ENCODE measurements at places on chromosomes 7 and 10.
A peak's percentile ranks its signal among the peaks of the same experiment; 100 is the strongest.

DNA sequence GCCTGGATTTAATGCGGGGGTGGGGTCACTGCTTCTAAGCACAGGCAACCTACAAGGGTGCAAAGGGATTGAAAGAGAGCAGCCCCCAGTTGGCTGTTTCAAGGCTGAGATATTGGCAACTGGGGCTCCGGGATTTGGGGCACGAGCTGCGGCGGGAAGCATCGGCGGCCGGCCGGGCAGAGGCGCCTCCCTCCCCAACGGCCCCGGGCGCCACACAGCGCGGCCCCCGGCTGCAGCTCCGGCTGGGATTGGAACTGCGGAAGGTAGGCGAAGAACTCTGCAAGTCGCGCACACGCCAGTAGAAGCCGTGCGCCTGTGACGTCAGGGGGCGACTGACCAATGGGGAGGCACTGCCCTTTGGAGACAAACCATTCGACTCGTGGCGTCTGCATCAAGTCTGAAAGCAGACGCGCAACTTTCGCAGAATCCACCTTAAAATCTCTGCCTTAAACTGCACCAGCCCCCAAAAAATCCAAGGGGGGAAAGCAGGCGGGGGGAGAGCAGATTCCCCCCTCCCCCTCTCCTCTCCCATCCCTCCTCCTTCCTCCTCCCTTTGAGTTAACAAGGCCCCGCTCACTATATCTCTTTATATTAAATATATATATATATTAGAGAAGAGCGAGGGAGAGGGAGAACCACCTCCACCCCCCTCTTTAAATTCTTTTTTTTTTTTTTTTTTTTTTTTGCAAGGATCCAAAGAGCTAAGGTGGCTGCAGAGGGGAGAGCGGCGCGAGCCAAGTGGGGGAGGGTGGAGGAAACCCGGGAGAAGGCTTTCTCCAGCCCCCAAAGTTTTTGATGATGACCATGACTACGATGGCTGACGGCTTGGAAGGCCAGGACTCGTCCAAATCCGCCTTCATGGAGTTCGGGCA is at the start of gene DLX6:
Gene DLX6, plus strand, starts transcription at position 371 of the 872 bp plus-strand sequence. Its CDS starts 425 bp downstream, at position 796.
- DNase-seq: no peak

GRCh38 chr7:77484785-77485184 is 52.3 kb upstream of the PTPN12 start:
- DNase-seq: no peak

DNA sequence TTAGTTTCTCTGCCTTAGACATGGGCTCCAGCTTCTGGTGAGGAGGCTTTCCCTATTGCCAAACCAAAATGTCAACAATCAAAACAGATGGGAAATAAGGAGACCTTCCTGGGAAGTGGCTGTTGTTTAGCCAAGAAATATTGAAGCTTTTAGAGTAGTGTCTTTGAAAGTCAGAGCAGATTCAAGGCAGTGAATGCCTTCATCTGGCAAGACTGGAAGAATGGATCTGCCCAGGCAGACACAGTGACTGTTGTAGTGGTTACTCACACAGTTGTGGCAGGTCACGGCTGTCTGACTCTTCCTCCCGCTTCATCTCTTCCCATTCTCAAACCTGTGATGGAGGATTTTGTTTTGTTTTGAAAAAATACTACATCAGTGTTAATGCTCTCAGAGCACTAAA is 154.1 kb upstream of the ADO start:
- DNase-seq: no peak

DNA sequence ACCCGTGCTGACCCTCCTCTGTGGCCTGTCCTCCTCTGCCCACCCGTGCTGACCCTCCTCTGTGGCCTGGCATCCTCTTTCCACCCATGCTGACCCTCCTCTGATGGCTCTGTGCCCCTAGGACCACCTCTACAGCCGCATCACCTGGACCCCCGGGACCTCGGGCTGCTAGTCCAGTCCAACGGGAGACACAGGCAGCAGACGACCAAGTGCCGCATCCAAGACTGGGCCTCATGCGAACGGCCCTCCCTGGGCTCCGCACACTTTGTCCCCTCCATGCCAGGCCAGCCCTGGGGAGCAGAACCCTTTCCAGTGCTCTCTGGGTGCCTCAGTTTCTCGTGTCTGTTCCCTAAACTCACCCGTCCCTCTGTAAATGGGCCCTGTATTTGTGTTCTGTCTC is 107.2 kb upstream of the RNF32 start:
- DNase-seq: no peak

DNA sequence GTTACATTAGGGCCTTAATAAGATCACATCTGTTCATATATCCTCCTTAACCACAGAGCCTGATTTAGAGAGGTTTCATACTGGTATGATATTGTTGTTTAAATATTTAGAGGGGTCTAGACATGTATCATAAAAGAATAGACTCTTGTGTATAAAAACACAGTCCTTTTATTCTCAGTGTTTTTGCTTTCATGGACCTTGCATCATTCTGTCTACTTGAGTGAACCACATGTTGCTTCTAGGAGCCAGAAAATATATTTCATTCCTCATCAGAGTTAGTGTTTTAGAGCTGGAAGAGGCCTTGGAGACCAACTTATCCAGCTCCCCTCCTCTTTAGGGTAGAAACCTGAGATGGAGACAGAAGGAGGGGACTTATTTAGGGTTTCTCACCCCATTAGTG is 312.8 kb downstream of the LRMDA start:
- DNase-seq: no peak

GRCh38 chr7:30321882-30322192 is 37.4 kb downstream of the ZNRF2 start:
- DNase-seq: no peak

DNA sequence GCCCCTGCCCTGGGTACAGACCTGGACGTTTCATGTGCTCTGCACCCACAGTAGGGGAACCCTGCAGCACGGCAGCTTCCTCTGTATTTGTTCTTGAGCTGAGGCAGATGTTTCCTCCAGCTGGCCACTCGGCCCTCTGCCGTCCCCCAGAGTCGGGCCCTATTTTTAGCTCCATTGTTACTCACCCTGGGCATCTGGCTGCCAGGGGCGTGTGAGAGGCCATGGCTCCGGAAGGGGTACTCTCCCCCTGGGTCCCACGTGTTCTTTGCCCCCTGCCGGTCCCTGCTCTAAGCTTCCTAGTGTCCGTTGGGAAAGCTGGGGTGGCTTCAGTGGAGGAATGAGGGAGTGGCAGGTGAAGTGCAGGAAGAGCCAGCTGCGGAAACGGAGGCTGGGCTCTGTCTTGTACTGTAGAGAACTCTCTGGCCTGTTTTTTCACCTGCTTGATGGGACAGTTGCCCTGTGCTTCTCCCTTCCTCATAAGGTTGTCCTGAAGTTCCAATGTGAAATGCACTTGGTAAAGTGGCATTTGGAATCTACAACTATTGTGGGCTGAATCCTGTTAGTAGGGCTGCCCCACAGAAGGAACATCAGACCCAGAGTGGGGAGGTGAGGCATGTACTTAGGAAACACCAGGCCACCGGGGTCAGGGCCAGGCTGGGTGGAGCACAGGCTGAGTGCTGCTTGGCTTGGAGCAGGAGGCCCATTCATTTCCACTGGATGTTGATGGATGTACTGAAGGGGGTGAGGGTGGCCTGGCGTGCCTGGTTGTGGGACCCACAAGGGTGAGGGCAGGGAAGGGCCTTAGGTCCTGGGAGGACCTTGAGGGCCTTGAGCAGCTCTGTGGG is 30.6 kb downstream of the PALD1 start:
- peak; percentile 37 for DNase-seq

- DNase-seq: no peak
Measured at GRCh38 chr7:48938539-48939295, 14.4 kb downstream of the CDC14C start.

DNA sequence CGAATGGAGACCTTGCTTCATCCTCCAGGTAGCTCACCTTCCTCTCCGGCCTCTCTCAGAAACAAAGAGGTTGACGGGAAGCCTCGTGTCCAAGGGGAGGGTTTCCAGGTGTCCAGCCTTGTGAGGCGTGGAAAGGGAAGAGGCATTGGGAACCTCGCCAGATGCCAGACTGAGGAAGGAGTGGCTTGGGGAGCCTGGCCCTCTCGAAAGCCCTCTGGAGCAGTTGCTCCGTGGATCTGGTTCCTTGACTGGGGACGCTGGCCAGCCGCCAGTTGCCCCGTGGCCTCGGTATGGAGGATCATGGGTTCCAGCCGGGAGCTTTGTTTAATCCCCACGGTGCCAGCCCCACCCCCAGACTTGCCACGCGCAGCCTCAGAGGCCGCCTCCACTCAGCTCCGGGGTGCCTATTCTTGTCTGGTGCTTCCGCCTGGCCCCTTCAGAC is 30.3 kb upstream of the SUN1 start:
- DNase-seq: no peak

DNA sequence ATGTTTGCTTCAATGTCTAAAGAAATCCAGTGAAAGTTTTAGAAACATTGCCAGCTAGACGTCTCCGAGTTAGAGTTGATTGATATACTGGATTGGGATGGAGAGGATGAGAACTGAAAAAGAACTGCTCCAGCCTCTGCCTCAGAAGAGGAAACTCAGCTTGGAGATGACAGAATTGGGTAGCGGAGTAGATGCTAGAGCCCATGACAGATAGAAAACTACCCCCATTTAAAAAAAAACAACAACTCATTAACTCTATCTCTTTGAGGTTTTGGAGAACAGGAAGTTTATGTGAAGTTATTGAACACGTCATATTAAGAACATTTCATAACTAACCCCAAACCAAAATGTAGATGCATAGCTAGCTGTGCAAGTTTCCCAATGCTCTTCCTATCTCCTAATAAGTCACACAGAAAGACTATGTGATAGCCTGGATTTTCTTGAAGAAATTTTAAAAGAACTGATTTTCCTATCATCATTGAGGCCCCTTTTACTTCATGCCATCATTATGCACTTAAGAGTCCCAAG is 28.3 kb upstream of the AFAP1L2 start:
- DNase-seq: no peak

DNA sequence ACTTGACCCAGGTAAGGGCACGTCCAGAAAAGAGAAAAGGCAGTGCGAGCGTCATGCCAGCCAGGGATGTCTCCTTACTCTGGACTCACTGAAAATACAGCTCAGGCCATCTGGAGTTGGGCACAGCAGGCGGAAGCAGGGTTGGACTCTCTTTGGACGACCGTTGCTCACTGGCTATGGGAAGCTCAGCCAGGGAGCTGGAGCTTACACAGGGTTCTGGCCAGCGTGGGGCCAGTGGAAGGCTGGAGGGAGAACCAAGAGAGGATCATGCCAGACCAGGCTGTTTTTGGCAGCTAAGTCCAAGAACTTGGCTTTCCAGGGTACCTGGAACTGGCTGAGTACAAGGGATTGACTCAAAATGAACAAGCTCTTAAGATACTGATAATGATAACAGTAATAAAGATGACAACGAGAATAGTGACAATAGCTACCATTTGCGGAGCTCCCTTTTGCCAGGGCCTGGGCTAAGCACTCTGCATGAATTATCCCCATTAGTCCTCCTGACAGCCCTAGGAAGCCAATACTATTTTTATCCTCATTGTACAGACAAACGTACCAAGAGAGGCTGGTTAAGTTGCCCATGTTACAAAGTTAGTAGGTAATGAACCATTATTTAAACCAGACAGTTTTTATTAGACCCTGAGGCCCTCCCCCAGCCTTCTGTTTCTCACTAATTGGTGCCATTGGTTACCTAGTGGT is 177.6 kb downstream of the PTPN20 start:
- no peak for DNase-seq

- no peak for DNase-seq
Measured at GRCh38 chr10:77158666-77159065, 478.9 kb downstream of the KCNMA1 start.

GRCh38 chr7:94250124-94250523 is 144.6 kb upstream of the COL1A2 start:
- no peak for DNase-seq

DNA sequence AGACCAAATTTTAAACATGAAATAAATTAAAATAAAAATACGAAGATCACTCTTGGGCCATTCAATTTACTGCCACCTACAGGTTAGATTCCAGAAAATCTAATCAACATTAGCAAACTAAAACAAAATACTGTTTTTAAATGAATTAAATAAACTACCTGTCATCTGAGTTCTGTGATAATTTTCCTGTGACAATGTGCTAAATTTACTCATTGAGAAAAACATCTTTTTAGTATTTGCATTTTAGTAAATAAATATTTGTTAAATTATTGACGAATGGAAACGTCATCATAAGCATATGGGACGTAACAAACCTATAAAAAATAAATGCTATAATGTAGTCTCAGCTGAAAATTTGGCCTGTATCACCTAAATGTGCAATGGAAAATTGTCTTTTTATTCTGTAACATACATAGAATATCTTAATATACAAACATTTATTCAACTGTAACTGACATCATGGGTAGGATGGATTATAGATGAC is 72.1 kb downstream of the ITGB8 start:
- no peak for DNase-seq

All from substantia nigra (tissue), 51 donors.